ENCODE measurements at places on chromosomes 3 and 15.

DNA sequence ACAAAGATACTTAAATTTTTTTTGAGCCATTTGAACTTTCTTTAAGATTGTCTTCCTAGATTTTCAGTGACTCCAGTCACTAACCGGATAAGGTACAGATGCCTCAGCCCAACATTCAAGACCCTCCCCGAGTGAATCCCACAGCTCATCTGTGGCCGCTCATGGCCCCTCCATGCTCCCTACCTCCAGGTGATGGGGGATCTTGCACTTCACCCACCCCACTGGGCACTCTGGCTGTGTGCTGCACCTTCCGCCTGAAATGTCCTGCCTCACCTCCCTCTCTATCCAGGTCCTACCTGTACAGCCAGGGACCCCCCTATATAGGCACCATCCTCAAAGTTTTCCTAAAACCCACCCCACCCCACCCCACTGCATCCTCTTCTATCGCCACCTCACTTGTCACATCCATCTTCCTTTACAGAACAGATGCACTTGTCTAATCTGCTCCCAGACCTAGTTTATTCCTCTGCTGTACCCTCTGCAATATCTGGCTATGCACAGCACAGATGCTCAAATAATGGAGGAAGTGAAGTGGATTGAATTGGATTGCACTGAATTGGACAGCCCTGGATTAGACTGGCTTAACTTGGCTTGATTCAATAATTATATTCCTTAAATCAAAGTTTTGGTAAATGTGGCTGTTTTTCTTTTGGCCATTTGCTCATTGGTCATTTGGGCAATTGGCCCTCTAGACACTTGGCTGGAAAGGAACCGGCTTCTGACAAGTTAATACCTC, 24.5 kb downstream of the NTRK3 start:
- DNase-seq = no peak

- no peak for DNase-seq
Measured at GRCh38 chr3:143480344-143480743, 360.8 kb downstream of the CHST2 start.

DNA sequence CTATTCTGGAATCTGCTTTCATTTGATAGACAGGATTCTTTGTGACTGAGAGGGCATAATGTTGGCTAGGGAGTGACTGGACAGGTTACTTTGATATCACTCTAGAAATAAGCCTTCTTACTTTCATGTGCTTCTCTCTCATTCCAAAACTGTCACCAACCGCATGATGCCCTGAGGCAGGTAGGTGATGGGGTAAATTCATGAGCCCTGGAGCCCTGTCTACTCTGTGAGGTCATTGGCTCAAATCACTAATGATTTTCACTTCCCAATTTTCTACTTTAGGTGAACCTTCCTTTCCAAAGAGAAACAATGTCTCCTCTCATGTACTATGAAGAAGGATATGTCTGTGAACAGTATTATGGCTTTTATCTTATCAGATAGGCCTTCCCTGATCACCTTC, 596.7 kb downstream of the TUSC7 start:
- DNase-seq = no peak

DNA sequence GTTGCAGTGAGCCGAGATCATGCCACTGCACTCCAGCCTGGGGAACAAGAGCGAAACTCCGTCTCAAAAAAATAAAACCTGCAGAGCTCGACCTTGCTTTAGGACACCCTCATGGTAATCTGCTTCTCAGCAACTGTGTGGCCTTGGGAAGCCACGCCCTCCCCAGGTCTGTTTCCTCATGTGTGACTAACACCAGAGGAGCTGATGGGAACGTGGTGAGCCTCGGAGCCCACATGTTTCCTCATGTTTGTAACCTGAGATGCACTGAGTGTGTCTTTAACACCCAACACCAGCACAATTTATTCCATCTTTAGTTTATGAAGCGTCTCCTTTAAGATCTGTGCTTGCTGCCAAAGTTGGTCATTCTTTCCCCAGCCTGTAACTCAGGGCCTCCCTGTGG, 142.8 kb downstream of the OCA2 start:
- DNase-seq = no peak

GRCh38 chr15:37204692-37205091, 104.3 kb upstream of the MEIS2 start:
- DNase-seq = no peak

DNA sequence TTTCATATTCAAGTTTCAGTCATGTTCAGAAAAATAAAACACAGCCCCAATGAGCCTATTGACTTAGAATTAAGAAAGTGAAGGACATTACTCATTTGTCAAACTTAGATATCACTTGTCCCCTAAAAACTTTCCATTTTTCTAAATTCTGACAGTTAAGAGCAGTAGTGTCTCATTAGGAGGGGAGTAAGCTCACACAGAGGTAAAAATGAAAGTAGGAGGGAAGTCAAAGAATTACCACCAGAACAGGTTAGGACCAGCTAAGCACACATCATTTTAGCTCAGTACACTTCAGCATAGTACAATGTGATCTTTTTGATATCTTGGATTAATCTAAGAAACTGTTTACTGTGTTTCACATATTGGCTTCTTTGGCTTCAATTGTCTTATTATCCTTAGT, 64.3 kb downstream of the OSTN start:
- no peak for DNase-seq

Data from stimulated activated CD4-positive, alpha-beta T cell treated with anti-CD3 and anti-CD28 coated beads, Interleukin-15, amount 100 ng/mL, for 48 hours (primary cell).